ENCODE measurements at places on chromosomes 16 and 17.
A peak's percentile ranks its signal among the peaks of the same experiment; 100 is the strongest.

DNA sequence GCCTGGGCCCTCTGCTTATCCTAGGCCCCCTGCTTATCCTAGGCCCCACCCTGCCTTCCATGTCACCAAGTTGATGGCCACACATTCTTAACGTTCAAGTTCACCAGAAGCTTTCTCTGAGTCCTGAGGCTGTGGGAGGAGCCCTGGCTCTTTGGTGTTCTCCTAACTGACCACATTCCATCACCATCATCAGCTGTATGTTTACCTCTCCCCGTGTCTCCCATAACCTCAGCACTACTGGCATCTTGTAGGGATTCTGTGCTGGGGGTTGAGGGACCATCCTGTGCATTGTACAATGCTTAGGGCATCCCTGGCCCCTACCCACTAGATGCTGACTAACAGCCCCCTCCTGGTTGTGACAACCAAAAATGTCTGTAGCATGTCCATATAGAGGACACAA is 99.3 kb downstream of the NDE1 start:
- no peak for DNase-seq

DNA sequence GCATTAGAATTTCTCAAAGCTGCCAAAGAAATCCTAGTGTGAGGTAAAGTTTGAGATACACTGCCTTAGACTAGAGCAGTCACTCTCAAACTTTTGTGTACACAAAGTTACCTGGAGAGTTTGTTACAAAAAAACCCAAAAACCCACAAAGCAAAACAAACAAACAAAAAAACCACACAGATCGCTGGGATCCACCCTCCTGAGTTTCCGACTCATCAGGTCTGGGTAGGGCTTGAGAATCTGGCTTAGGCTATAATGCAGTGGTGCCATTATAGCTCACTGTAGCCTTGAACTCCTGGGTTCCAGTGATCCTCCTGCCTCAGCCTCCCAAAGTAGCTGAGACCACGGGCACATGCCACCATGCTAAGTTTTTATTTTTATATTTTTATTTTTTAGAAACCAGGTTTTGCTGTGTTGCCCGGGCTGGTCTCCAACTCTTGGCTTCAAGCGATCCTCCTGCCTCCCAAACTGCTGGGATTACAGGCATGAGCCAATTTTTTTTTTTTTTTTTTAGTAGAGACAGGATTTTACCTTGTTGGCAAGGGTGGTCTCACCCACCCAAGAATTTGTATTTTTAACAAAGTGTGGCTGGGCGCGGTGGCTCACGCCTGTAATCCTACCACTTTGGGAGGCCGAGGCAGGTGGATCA is 22.3 kb upstream of the SMG1 start:
- no peak for DNase-seq

GRCh38 chr16:64983963-64984362 is 137.9 kb downstream of the CDH11 start:
- no peak for DNase-seq

DNA sequence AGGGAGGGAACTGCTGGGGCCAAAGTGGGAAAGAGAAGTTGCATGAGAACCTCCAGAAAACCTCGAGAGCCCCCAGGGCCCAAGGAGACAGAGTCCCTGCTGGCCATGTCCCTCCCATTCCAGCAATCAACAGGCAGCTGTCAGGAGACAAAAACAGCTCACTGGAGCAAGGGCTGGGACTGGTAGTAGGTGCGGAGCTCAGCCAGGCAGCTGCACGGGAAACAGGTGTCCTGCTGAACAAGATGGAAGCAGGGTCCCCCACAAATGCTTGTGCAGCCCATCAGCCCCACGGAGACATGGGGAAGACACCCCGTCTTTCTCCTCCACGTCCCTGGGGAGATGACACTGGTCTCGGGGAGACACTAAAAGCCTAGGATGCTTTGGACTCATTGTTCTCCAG is 34.5 kb downstream of the SDK2 start:
- DNase-seq = no peak

GRCh38 chr16:77190190-77190477 is 856 bp upstream of the MON1B start:
- DNase-seq = no peak

GRCh38 chr17:14733376-14733775 is 432.5 kb downstream of the HS3ST3B1 start:
- no peak for DNase-seq

DNA sequence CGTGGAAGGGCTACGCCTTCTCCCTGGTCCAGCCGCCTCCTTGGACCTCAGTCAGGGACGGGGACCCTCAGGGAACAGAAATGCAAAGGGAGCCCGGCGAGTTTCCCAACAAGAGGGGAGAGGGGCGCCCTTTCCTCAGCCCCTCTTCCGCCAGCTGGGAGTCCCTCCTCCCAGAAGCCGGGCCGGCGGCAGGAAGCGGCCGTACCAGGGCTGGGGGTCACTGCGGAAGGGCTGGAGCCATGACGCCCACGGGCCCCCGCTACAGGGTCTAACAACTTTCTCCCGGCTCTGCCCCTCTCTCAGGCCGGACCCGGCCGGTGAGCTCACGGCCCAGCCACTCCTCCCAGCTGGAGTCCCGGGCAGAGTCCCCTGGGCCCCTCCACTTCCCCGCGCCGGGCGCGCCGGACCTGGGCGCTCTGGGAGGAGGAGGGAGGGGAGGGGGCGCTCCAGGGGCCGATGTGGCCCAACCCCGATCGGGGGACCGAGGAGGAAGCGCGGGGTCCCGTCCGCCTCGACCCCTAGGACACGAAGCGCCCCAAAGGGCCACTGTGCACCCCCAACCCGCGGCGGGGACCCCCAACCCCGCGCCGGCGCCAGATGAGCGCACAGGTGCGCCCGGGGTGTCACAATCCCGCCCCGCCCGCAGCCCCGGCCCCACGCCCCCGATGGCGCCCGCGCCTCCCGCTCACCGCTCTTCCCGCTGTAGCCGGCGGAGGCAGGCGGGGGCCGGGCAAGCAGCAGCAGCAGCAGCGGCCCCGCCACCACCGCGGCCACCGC is 578 bp downstream of the PGAP6 start:
- no peak for DNase-seq

DNA sequence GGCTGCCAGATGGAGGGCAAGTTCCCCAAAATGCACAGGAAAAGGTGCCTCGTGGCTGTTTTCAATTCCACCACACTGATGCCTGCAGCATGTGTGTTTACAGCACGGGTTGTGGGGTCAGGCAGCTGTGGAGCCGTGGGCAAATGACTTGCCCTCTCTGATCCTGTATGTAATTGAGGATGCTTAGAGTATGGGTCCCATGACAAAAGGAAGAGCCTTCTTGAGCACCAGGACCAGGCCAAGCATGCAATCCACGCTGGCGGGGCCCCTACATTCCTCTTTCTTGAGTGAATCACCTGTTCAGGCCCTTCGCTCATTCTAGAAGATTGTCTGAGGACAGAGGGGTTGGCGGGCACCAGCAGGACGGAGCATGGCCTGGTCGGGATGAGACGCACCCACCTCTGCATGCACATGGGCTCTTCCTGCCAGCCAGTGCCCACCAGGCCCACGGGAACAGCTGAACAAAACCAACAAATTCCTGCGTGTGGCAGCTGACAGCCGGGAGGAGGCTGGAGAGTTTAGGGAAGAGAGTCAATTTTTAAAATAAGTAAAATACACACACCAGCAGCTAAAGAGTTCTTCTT is 1.4 kb upstream of the CTRB2 start:
- no peak for DNase-seq

DNA sequence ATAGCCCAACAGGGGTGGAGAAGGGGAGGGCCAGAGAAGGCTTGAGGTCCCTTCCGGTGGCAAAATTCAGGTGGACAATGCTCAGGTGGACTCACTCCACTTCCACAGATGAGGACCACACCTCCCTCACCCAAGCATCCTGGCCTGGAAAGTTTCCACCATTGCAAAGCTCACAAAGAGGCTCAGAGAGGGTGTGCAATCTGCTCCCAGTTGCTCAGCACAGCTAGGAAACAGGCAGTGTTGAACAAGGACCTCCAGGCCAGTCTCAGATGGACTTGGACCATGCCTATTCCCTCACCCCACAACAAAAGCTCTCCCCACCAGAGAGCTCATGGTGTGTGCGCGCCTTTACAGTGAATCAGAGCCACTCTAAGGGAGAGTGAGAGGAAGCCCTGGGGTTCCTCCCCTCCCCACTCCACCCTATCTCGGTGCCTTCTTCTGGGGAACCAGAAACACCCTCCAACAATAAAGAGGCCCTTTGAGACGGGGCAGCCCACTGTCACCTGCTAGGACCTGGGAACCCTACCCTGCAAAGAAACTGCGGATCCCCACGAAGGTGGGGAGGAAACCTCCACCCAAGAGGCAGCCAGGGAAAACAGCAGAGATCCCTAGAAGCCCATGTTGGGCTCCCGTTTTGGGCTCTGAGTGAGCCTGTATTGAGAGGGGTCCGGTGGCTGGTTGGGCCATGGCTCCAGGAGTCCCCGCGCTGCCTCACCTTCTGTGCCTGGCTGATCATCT is 1.6 kb downstream of the FAM83G start:
- no peak for DNase-seq

GRCh38 chr17:55394357-55395021 is 27.1 kb downstream of the MMD start:
- no peak for DNase-seq

- DNase-seq = no peak
These were observed 409.5 kb downstream of the CA10 start for GRCh38 chr17:51748749-51749604.

DNA sequence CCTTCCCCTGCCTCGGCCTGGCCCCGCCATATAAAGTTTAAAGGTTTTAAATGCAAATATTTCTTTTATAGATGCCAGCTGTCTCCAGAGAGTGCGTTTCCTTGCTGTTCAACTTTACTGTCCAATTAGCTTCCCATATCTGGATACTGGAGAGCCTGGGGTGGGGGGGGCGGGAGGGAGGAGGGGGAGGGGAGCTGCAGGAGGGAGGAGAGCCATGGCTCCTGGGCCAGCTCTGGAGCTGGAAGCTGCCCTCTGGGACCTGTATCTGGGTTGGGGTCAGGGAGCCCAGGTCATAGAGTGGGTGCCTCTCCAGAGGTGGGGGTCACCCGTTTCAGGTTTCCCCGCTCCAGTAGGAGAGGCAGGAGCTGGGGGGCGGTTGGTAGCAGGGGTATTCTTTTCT is 6.2 kb upstream of the GSE1 start:
- no peak for DNase-seq

DNA sequence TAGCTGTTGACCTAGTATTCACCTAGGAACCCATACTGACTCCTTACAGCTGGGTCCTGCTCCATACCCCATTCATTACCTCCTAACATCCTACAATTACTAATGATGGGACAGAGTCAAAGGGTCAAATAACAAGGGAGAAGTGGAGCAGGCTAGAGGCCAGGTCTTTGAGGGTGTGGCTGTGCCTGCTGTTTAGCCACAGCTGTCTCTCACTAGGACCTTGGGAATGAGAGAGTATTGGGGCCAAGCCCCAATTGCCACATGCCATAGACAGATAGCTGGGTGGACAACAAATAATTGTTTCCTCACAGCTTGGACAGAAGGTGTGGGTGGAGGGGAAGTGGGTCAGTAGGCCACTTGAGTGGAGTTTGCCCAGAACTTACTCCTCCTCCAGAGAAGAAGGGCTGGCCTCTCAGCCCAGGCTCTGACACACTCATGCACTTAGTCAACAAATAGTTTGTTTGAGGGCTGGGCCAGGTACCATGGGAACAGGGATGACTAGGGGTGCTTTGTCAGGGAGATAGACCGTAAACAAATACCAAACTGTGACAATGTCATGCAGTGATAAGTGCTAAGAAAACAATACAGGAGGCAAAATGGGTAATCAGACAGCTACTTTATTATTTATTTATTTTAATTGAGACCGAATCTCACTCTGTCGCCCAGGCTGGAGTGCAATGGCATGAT is 10.2 kb upstream of the CENPT start:
- no peak for DNase-seq

DNA sequence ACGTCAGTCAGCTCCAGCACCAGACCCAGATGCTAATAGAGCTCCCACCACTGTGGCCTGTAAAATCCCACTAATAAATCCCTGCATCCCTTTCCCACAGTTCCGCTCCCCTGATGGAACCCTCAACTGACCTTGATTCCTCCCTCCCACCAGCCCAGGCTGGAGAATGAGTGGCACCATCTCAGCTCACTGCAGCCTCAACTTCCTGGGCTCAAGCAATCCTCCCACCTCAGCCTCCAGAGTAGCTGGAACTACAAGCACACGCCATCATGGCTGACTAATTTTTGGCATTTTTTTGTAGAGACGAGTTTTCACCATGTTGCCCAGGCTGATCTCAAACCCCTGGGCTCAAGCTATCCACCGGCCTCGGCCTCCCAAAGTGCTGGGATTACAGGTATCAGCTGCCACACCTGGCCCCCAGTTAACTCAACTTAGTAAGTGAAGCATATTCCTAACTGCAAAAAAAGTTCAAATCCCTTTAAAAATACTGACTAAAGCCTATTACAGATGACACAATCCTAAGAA is 15.6 kb downstream of the USP7 start:
- DNase-seq = no peak

GRCh38 chr17:65430209-65430833 is 131.1 kb downstream of the AXIN2 start:
- DNase-seq = no peak

DNA sequence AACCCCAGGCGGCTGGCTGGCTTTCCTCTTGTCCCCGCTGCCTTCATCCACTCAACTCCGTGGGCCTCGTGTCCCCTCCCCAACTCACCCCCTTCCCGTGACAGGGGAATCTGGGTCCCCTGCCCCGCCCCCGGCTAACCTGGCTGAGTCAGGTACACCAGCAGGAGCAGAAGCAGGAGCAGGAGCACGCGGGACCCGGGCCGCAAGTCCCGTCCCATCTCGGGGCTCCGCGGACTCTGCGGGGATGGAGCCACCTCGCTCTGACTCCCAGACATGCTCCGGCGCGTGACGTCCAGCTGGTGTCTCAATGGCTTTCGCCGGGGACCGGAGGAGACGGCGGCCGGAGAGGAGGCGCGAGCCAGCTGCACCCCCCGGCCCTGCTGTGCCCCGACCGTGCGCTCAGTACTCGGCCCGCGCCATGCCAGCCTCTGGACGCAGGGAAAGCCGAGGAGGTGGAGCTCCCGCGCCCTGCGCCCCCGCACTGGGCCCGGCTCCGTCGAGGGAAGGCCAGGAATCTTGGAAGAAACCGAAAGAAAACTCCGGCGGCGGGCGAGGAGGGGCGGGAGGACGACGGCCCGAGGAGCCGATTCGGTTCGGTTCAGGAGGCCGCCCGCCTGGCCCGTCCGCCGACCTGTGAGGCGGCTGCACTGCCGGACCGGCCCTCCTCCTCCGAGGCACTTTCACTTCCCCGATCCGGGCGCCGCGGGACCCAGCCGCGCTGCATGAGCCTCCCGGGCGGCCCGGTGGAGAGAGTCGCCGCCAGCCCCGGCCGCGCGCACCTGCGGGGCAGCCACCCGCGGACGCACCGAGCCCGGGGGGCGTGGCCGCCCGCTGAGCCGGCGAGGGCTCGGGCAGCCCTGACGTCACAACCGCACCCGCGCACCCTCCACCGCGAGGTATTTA is at the start of the genes CXCL16 and ZMYND15:
CXCL16 (minus strand) TSS at position 807 of the 903 bp plus-strand sequence; CDS start at position 218, 589 bp downstream.
ZMYND15 (plus strand) TSS at position 712 of the 903 bp plus-strand sequence. CDS start 716 bp downstream, outside the sequence.
- peak; percentile 78 for DNase-seq

DNA sequence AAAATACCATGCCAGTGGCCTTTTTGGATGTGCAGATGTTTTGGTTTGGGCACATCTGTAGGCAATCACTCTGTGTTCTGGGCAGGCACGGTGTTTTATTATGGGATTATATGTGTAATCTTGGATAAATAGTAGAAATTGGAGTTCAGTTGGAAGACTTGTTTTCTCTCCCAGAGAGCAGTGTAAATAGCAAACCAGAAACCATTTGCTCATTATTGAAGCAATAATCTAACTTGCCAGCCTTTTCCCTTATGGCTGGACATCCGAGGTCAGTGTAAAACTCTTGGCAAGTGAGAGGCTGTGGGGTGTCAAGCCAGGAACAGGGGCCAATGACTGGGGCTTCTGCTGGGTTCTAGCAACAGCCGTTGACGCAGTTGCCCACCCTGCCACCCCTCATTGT is 69.9 kb downstream of the IRX3 start:
- DNase-seq = no peak

All from activated CD8-positive, alpha-beta memory T cell treated with anti-CD3 and anti-CD28 coated beads, Interleukin-2, amount 50 U/mL, for 48 hours (primary cell).